ENCODE measurements at places on chromosomes 16 and 17.

DNA sequence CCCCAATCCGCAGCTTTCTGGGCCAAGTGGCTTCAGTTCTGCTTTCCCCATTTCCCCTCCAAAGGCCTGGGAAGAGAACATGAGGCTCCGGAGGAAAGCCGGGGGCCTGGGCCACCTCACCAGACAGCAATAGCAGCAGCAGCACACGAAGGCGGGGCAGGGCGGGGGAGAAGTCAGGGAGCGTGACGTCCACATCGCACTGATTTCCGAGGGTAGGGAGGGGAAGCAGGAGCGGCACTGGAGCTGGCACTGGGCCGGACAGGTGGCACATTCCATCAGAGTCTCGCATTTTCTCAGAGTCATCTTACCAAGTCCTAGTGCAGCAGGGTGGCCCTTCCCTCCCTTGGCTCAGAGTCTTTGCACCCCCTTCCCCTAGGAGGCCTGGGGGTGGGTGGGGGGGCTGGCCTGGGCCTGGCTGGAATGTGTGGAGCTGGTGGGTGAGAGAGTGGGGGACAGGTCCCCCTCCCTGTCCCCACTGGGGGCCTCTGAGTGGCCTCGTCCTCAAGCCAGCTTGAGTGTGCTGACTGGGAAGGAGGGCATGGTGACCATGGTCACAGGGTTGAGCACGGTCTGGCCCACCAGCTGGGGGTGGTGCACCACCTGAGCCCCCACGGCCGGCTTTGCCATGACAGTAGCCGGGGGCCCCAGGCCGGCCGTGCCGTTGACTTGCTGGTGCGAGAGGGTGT, 14.3 kb downstream of the MNT start:
- DNase-seq = no peak

DNA sequence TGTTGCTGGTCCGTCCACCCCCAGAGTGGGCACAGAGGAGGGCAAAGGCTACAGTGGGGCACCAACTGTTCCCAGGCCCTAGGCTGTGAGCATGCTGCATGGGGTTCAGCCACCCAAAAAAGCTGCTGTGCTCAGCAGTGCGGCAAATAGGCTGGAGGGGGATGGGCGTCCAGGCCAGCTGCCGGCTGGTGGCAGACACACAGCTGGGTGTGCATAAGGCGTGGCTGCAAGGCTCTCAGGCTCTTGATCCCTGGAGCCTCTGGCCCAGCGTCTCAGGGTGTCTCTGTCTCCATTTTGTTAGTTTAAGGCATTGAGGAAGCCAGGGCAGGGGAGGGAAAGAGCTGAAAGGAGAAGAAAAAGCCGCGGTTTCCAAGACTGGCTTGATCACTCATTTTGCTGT, 8.8 kb downstream of the RPL19 start:
- DNase-seq = no peak

GRCh38 chr16:84303023-84303422, 8.3 kb downstream of the WFDC1 start:
- no peak for DNase-seq

GRCh38 chr17:1644493-1645206, 882 bp downstream of the SCARF1 start:
- no peak for DNase-seq

DNA sequence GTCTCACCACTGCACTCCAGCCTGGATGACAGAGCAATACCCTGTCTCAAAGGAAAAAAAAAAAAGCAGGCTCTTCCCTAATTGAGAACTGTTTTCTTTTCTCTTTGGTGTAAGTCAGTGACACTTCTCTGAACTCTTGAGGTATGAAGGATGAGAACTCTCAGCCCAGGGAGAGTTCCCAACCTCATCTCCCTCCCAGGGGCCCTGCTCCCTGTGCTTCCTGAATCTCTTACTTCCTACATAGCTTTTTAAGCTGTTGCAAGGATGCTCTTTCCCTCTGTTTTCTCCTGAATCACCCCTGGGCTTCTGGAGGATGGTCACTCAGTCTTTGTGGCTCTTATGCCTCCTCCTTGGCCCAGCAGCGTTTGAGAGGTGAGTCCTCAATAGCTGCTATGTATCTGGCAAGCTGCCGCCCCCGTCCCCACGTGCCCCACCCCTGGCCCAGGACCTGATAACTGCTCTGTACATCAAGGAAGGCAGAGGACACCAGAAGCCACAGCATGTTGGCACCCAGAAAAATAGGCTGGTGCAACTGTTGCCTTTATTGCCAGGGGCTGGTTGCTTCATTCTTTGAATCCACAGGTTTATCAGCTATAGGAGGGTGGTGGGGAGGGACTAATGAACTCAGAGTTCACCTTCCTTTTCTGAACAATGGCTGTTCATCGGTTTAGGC, 24.0 kb downstream of the IGF2BP1 start:
- DNase-seq = no peak

GRCh38 chr16:67915831-67916723, 15.6 kb downstream of the CTRL start:
- no peak for DNase-seq

DNA sequence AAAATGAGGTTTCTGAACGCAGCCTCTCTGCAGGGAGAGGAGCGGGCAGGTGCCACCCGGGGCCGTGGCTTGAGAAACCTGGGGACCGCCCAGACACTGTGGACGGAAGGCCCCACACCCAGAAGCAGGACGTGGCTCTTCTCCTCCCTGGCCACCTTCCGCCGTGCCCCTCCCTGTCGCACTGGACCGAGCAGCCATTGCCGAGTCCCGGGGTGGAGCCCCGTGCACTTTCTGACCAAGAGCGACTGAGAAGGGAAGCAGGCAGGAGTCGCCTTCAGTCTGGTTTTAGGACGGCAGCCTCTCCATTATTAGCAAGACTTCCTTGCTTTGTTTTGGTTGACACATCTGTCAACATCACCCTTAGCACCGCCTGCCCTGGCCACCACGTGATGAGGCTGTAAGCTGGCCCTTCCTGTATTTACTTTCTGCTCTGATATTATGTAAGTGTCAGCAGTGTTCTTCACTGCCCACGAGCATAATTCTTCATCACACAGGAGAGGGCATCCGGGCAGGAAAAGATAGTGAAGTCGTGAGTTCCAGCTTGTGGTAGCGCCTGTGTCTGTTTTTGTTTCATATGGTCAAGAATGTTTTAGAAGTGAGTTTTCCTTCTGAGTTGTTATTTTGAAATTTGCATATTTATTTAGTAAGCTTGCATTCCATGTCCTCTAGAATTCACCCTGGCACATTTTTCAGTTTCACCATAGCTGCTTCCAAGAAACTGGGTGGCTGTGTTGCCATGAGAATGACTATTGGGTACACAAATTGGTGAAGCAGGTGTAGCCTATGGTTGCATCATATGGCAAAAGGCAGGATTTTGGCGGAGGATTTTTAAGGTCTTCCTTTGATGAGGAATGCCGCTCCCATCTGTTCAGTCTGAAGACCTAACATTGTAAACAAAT, 1.0 kb downstream of the HERPUD1 start:
- peak; percentile 65 for DNase-seq

- no peak for DNase-seq
Measured at GRCh38 chr16:3876695-3877094, 3.8 kb downstream of the CREBBP start.

- peak; percentile 75 for DNase-seq
Measured at GRCh38 chr17:8436169-8436843, 622 bp downstream of the NDEL1 start.

DNA sequence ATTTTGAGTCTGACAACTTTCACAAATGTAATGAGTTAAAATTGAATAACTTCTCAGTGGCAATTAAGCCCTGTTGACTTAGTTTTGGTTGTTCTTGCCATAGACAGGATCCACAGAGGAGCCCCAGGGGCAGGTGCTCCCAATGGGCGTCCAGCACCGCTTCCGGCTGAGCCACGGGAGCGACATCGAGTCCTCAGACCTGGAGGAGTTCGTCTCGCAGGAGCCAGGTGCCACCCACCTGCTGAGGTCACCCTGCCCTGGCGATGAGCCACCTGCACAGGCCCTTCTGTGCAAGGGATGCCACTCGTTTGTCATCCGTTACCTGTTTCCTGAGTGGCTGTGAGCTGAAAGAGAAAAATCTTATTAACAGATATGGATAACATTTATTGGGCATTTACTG, 10.7 kb downstream of the CCDC40 start:
- DNase-seq = no peak

- DNase-seq = peak; percentile 44
Measured at GRCh38 chr17:77189148-77189547, 48.4 kb downstream of the SEC14L1 start.

DNA sequence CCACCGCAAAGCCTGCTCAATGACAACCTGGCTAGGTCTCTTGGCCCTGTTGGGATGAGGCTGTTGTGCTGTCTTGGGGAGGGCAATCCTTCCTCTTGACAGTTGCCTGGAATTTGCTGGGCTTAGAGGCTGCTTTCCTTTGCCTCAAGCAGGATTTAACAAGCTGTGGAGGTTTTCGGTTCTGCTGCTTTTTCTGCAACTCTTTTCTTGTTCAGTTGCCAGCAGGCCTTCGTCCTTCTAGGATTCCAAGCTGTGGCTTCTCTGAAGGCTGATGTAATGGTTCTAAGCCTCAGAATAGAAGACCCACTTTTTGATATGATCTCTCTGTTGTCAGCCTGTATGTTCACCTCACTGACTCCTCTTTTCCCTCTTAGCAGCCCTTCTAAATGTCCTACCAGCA, 149.5 kb upstream of the HS3ST4 start:
- no peak for DNase-seq

- no peak for DNase-seq
Measured at GRCh38 chr17:8732406-8733085, 12.1 kb downstream of the CCDC42 start.

DNA sequence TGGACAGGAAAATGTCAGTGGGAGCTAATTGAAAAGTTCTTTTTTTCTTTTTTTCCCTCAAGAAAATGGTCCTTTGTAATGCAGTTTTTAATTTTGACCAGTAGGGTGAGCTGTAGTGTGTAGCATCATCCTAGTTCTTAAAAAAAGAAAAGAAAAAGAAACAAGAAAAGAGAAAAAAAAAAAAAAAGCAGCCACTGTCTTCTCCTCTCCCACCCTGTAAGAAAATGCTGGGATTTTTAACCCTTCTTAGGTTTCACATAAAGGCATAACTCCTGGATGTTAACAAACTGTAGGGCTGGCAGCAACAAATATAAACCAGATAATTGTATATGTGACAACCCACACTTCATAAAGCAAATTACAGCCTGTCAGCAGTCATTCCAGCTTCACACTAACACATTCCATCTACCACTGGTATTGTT, 78.1 kb downstream of the SKAP1 start:
- no peak for DNase-seq

- no peak for DNase-seq
Measured at GRCh38 chr17:27475981-27476895, 20.0 kb downstream of the KSR1 start.

- DNase-seq = no peak
Measured at GRCh38 chr17:66564992-66565465, 262.6 kb downstream of the PRKCA start.

DNA sequence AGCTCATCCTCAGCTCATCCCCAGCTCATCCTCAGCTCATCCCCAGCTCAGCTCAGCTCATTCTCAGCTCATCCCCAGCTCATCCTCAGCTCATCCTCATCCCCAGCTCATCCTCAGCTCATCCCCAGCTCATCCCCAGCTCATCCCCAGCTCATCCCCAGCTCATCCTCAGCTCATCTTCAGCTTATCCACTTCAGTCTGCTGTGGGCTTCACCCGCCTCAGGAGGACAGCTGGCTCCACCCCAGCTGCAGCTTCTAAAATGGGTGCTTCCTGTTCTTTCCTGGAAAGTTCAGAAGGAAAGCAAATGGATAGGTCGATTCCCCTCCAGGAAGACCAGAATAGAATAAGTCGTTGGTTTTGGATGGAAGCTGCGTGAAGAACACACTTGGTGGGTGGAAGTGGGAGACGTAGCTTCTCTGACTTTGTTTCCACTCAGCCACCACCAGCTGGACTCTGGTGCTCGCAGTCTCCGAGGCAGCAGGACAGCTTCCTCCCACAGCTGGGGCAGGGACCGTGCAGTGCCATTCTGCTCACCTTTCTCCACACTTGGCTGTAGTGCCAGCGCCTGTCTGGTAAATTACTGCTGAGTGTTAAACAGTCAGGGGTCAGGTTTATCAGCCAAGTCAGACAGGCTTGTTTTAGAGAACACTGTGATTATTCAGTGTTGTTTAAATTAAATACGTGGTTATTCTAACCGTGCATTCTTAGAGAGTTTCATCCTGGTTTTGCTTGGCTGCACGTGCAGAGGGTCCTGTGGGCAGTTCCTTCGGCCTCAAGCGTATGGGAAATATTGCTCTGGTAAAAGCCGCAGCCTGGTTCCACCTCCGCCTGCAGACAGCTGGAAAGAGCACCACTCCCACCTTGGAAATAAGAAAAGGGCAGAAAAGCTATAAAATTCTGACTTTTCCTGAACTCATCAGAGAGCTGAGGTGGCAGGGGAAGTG, 61.0 kb upstream of the CHMP6 start:
- no peak for DNase-seq

DNA sequence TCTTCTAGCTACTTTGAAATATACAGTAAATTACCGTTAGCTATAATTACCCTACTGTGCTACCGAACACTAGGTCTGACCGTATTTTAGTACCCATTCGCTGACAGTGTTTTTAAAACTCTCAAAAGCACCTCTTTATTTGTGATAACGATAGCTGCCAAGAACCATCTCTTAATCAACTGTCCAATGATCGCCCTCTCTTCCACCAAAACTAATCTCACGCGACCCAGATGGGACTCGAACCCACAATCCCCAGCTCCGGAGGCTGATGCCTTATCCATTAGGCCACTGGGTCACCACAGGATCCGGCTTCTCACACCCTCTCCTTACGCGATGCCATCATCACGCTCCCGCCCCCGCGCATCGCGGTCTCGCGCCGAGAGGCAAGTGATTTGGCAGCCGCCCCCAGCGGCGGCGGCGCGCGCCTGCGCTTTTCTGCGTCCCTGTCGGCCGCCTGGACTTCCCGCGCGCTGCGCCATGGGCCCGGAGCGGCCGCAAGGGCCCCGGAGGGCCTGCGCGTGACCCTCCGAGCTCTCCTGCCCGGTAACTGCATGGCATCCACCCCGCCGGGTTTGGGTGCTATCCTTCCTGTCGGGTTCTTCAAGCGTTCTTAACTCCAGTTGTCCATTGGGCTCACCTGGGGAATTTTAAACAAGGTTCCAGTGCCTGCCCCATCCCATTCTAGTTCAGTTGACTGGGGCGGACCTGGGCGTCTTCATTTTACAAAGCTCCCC, 15.7 kb upstream of the KPNA2 start:
- peak; percentile 100 for DNase-seq

DNA sequence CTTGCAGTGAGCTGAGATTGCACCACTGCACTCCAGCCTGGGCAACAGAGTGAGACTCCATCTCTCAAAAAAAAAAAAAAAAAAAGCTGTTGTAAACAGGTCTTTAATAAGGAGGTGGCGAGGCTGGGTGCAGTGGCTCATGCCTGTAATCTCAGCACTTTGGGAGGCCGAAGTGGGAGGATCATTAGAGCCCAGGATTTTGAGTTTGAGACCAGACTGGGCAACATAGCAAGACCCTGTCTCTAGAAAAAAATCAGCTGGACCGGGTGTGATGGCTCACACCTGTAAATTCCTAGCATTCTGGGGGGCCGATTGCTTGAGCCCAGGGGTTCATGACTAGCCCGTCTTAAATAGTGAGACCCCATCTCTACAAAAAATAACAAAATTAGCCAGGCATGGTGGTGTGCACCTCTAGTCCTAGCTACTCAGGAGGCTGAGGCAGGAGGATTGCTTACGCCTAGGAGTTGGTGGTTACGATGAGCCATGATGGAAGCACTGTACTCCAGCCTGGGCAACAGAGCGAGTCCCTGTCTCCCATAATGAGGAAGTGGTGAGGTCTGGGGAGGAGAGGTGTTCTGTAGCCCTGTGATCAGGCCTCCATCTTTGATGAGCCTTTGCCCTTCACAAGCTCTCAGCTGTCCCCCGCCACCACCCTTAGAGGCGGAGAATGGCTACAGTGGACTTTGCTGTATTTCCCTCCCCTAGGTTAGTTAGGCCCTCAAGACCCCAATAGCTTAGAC, 36.2 kb downstream of the ZNF778 start:
- DNase-seq = no peak

GRCh38 chr16:53378138-53378537, 56.1 kb upstream of the RBL2 start:
- DNase-seq = no peak

Measured in activated CD4-positive, CD25-positive, alpha-beta regulatory T cell treated with anti-CD3 and anti-CD28 coated beads, Interleukin-2, amount 50 U/mL, for 72 hours (primary cell).